ENCODE measurements at places on chromosomes 4 and X.

- peak; percentile 3 for DNase-seq
These were observed 440.9 kb downstream of the INPP4B start for GRCh38 chr4:142405021-142405694.

- DNase-seq = peak; percentile 11
These were observed 168.6 kb downstream of the AFAP1 start for GRCh38 chr4:7771056-7771455.

DNA sequence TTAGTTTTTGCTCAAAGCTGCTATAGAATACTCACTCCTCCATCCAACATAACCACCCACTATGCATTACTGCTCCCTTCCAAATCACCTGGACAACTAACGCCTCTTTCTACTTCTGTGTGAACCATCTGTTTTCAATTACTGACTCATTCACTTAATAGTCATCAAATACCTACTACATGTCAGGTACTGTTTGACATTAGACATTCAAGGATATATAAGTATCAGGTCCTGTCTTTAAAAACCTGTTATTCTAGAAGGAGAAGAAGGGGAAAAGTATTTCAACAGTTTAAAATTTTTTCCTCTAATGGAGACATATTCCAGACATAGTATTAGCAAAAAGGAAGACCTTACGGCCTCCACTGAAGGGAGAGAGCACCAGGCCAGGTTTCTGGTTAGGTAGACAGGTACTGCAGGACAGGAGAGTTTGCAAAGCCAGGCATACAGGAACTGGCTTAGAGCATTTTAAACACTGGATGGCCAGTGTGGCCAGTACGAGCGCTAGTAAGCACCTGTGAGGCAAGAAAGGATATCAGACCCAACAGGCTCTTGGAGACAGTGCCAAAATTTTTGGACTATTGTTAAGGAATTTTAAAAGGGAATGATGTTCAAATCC, 39.0 kb downstream of the SH3RF1 start:
- DNase-seq = no peak

DNA sequence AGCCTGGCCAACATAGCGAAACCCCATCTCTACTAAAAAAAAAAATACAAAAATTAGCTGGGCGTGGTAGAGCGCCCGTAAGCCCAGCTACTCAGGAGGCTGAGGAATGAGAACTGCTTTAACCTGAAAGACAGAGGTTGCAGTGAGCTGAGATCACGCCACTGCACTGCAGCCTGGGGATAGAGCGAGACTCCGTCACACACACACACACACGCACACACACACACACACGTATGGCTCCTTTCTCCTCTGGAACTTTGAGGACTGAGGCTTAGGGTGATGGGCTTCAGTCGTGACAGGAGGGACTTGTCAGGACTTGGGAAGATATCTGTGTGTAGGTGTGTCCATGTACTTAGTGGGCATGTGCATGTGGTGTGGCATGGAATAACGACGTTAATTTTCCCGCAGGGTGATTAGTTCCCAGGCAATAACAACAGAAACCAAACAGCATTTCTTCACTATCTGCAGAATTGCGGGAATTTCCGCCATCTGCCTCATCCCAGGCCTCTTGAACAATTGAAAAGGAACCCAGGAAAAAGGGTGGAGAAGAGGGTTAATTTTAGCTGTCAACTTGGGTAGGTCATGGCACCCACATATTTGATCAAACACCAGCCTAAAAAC, 47.7 kb downstream of the RWDD4 start:
- no peak for DNase-seq

GRCh38 chr4:152684587-152684986, 4.8 kb upstream of the TMEM154 start:
- DNase-seq = no peak

DNA sequence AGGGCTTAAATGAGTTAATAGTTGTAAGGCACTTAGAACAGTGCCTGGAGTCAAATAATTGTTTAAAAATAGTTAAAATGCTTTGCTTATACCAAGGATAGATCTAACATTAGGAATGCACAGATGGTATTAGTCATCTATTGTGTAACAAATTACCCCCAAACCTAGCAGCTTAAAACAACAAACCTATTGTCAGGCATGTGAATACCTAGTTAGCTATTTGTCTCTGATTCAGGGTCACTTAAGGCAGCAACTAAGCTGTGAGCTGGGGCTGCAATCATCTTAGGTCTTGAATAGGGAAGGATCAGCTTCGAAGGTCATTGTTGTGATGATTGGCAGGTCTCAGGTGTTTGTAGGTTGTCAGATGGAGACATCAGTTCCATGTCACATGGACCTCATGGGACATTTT, 42.4 kb upstream of the AGA start:
- no peak for DNase-seq

GRCh38 chrX:55488593-55489313, 895 bp downstream of the USP51 start:
- peak; percentile 27 for DNase-seq

- no peak for DNase-seq
These were observed 60.2 kb upstream of the BLTP1 start for GRCh38 chr4:122091836-122092405.

GRCh38 chrX:3231766-3232165, 114.7 kb downstream of the MXRA5 start:
- DNase-seq = no peak

DNA sequence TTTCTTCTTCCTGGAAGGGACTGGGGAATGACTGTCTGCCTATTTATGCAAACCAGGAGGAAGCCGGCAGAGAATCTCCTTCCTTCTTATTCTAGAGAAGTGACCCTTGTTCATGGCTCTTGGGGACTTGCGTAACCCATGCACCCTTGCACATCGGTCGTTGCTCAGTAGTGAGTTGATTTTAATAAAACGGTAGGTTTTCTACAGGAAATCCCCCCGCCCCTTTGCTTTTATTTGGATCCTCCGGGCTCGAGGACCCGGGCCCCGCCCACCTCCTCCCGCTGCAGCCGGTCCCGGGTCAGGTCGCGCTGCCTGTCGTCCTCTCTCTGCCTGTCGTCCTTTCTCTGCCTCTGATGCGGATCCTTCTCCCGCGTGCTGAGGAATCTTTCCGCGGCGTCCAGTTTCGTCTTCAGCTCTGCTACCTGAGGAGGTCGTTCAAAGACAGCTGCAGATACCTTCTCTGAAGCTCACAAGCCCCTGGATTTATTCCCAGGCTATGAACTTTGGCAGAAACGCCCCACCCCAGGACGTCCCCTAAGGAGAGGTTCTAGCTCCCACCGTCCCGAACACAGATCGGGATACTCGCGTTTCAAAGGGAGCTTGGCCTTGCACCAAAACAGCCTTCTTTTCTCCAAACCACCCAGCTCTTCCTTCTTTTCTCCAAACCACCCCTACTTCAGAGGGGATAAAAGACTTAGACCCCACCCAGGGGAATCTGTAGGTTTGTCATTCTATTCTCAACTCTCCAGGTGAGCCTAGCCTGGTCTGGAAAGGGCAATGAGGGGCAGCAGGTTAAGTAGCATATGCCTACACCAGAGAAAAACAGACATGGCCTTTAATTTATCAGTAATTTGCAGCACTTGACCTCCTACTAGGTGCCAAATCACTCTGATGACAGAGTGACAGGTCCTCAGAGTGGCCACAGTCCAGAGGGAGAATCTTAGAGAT, 7.0 kb downstream of the TNIP3 start:
- no peak for DNase-seq

DNA sequence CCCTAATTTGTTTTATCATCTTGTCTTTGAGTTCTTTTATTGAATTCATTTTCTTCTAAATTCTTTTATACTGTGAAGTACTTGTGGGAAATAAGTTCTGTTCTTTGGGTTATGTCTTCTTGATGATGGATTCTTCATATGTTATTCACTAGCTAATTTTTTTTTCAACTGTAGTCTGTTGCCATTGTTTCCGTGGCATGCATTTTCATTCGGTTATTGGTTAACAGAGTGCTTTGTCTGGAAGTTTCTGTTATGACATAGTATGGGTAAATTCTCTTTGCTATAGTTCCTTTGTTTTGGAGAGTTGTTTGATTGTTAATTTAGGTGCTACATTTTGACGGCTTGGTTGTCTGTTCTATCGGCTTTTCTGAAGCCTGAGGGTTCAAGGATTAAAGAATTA, 184.9 kb upstream of the AADAT start:
- no peak for DNase-seq

DNA sequence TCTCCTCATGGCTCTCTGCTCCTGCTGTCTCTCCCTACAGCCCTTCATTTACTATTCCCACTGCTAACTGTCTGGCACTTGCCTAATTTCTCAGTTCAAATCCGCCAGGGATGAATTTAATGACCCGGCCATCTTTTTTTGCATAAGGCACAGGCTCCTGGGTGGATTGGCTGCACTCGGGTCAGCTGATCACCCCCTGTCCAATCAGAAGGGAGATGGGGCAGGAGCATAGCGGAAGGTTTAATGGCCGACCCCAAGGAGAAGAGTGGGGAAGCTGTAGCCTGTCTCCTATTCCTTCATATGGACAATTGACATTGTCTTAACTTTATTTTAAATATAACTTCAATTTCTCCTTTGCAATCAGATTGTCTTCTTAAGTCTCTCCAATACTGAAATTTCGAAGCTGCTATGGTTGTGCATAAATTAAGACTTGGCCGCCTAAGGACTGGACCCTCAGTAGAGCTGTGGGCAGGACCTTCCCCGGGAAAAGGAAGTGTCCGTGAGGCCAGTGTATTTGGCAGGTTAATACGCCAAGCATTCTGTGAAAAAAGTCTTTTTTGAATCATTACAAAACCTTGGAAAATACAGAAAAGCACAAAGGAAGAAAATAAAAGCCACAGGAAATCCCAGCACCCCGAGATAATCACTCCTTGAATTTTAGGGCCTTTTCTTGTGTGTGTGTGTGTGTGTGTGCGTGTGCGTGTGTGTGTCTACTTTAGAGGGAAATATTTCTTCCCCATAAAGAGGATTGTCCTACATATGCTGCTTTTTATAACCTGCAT, 55.5 kb downstream of the SMIM20 start:
- DNase-seq = no peak

GRCh38 chrX:17635231-17635630, 102.1 kb upstream of the SCML1 start:
- DNase-seq = no peak

DNA sequence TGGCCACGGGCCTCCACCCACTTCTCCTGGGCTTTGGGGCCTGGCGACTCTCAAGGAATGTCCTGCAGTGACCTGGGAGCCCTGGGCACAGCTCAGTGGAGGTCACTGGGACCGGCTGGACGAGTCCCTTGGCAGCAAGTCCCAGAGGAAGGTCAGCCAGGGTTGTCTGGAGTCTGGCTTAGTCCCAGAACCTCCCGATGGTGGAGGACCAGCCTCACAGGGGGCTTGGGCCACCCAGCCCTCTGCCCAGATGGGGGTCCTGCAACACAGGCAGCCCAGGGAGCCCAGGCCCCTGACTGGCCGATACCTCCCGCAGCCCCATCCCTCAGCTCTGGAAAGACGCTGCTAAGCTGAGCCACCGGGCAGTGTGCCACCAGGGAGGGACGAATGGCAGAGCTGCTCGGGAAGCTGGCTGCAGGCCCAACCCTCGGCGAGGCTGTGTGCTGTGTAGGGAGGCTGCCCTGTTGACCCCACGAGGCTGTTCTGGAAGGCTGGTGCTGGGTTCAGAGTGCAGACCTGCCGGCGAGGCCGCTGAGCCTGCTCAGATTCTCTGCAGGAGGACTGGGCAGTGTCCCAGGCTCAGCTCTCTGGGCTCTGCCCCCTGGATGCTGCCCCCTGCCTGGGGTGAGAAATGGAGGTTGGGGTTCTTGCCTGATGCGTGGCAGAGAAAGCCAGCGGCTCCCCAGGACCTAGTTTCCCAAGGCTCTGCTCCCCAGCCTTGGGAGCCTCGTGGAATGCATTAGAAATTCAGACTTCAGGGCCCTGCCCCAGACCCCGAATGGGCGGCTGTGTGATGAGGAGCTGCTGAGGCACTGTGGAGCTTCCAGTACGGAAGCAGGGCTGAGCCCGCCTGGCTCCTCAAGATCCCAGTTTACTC, 61.7 kb downstream of the ADRA2C start:
- DNase-seq = no peak

DNA sequence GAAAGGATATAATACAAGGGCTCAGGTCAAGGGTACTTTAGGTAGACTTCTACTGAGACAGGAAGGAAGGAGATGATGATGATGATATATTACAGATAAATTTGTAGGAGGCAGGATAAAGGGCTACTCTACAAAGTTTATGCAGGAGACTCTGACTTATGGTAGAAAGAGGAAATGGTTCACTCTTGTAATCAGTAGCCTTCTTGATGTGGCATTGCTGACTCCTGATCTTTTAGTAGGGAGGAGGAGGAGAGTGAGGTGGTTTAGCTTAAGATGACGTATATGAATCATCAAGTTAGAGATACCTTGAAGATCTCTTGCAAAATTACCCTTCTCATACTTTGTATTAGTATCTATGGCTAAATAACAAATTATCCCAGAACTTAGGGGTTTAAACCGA, 4.7 kb downstream of the BLTP1 start:
- DNase-seq = no peak

- DNase-seq = no peak
These were observed 36.2 kb downstream of the PAPSS1 start for GRCh38 chr4:107683873-107684272.

- no peak for DNase-seq
These were observed at the start of gene OPHN1 for GRCh38 chrX:68433155-68433980. TSS of gene OPHN1 (minus strand) at chrX:68433495. CDS start at chrX:68433020, 475 bp downstream.

DNA sequence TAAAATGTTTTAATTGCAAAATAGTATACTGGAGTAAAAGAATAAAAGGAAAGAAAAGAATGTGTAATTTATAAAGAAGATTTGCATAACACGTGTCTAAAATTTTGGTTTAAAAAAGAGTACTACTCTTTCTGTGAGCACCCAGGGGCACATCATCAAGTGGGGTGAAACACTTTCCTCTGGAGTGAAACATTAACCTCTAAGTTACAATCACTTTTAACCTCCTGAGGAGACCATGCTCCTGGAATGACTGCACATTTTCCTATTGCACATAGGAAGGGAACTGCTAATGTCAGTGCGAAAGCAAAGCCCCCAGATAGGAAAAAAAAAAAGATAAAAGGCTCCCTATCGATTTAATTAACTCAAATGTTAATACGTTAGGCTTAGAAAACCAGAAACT, 13.3 kb downstream of the VEGFC start:
- DNase-seq = no peak
